ENCODE measurements at places on chromosomes 16 and 17. TPM values are rescaled to one million over a fixed set of nuclear protein-coding genes. Genes with fewer than 3 reads are reported as not detected.

SCARF1 gene
- 93.7 TPM for total RNA-seq

SP2 gene
- 18.6 TPM for total RNA-seq

TRIM47 gene
- 56.7 TPM for total RNA-seq

PRAC1 gene
- not detected for total RNA-seq

TK1 gene
- total RNA-seq = 111 TPM

LGALS9 gene
- total RNA-seq = 52.4 TPM

CTRB2 gene
- not detected for total RNA-seq

ZNF597 gene
- total RNA-seq = 1.9 TPM

MYL11 gene
- total RNA-seq = not detected

ZP2 gene
- total RNA-seq = not detected

HSD11B2 gene
- total RNA-seq = not detected

GDPD1 gene
- total RNA-seq = 4.9 TPM

MAF gene
- total RNA-seq = 0.32 TPM

KRT28 gene
- total RNA-seq = not detected

RFNG gene
- total RNA-seq = 33.7 TPM

USP10 gene
- 97.4 TPM for total RNA-seq

DLX4 gene
- total RNA-seq = not detected
